Osteocyte (in vitro differentiated cells): ENCODE measurements at places on chromosomes 12 and 14.

- DNase-seq = peak; percentile 90
Measured at GRCh38 chr14:93892923-93893558, 34.1 kb upstream of the FAM181A start.

DNA sequence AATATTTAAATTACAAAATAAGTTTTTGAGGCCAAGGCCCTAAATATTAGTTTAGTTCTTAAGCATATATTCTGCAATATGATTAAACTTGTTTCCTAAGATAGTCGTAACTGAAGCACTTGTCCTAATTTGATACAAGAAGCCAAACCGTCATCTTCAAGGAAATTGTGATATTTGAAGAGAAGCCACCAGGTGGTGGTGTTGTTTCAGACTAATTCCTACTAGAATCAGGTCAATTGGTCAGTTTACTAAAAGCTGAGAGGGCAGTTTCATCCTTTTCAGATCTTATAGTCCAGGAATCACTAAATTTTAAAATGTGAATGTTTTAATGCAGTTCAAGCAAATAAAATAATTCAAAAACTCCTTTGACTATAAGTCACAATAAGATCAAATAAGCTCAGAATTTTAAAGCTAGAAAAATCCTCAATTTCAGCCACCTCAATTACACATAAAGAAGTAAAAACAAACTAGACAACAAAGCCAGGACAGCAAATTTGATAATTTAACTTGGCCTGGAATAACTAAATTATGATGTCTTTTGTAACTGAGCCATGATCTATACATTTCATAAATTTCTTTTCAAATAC is 7.1 kb upstream of the ARL1 start:
- DNase-seq = no peak

- DNase-seq = no peak
Measured at GRCh38 chr12:41122894-41123293, 65.2 kb upstream of the PDZRN4 start.

- DNase-seq = no peak
Measured at GRCh38 chr14:27686137-27686536, 1080.5 kb upstream of the FOXG1 start.

DNA sequence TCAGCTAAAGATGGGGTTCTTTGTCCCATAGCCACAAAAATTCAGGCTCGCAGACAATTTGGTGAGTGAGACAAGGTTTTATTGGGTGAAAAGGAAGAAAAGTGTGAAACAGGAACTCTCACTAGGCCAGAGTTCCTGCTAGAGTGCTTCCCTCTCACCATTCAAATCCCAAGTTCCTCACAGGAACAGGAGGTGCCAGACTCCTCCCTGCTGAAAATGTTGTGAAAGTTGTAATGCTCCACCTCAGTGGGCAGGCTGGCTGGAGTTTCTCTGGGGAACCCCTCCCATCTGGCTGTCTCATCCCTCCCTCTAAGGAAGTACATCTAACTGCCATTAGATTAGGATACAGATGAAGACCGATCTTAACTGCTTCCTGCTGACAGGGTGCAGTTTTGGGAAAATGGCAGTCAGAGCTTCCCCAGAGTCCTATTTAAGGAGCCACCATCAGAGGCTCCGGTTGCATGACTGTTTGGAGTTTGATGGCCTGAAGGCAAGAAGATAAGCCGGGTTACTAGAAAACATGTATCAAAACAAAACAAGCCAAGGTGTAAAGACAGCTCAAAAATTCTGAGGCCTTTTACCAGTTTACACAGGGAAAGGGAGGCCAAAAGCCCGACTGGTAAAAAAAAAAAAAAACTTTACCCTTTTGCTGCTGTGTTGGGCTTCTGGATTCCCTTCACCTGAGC is 127.6 kb downstream of the FSCB start:
- no peak for DNase-seq

GRCh38 chr12:3263939-3264922 is 187.1 kb downstream of the TSPAN9 start:
- DNase-seq = no peak

GRCh38 chr14:104687601-104688504 is 1.6 kb upstream of the INF2 start:
- no peak for DNase-seq
